ENCODE measurements at places on chromosomes 12 and 14. TPM values are rescaled to one million over a fixed set of nuclear protein-coding genes. Genes with fewer than 3 reads are reported as not detected.
A peak's percentile ranks its signal among the peaks of the same experiment; 100 is the strongest.

DNA sequence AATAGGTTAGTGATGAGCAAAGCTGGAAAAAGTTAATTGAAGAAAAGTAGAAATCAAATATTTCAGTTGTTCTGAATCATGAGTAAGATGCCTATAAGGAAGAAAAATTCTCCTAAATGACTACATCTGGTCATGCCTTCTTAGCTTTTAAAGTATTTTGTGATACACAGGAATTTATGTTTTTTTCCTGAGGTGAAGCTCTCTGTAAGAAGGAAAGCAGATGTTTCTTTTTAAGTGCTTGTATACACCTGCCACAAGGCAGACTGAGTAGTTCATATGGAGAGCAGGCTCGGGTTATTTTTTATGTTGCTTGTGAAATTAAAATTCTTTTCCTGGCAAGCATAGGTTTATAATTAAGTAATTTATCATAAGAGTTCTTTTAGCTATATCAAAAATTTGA, 275.2 kb downstream of the RAD51B start:
- DNase-seq = no peak

- DNase-seq = no peak
These were observed 211.8 kb downstream of the PPM1H start for GRCh38 chr12:62722971-62723680.

- no peak for DNase-seq
These were observed 57.0 kb upstream of the FKBP4 start for GRCh38 chr12:2737656-2738241.

- DNase-seq = no peak
These were observed 82.2 kb downstream of the EML1 start for GRCh38 chr14:99875421-99875820.

- DNase-seq = peak; percentile 54
These were observed 81.5 kb downstream of the DPF3 start for GRCh38 chr14:72812292-72812851.

DNA sequence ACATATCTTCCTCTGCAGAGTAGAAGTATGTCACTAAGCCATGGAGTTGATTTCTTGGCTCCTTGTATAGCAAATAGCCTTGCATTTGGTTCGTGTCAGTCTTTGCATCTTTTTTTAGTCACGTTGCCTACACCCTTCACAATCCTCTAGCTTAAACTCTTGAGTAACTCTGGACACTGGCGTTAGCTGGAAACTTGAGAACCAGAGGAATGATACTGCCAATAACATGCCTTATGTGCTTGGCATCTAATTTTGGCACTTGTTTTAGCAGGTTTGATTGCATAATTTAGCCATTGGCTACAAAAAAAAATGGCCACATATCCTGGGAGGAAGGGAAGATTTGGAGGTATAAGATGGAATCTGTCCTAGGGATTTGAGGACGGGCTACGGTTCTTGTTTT, 136.2 kb downstream of the ETV6 start:
- no peak for DNase-seq

DNA sequence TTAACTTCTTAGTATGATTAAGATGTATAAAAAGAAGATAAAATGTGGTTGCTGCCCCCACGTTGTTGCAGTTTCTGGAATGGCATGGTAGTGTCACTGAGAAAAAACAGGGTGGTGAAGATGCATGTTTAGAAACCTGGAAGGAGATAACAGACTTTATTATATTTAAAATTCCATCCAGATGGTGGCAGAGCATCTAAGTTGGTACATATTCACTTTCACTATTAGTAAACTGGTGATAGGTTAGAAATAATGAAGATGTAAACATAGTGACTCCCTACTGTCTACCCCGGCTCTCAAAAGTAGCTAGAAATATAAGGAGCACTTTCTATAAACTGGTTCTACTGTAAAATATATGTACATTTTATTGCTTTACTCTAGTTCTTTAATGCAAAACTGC, 279.3 kb downstream of the NPAS3 start:
- DNase-seq = no peak

GRCh38 chr12:93002293-93003054, 73.4 kb upstream of the EEA1 start:
- no peak for DNase-seq

DNA sequence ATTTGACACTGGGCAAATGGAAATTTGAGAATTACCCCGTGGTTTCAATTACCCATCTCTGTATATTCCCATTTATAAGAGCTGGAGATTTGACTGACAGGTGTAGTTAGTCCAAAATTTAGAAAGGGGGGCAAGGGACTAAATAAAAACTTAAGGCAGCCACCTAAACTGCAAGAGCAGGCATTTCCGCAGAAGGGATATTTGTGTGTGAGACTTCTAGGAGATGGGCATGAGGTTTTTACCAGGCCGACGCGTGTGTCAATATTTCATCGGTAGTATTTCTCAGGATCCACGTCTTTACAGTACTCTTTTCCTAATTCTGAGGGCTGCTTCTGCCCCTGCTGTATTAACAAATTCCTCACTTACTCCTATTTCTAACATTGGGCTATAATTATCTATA, 1.4 kb downstream of the FAR2 start:
- DNase-seq = no peak

DNA sequence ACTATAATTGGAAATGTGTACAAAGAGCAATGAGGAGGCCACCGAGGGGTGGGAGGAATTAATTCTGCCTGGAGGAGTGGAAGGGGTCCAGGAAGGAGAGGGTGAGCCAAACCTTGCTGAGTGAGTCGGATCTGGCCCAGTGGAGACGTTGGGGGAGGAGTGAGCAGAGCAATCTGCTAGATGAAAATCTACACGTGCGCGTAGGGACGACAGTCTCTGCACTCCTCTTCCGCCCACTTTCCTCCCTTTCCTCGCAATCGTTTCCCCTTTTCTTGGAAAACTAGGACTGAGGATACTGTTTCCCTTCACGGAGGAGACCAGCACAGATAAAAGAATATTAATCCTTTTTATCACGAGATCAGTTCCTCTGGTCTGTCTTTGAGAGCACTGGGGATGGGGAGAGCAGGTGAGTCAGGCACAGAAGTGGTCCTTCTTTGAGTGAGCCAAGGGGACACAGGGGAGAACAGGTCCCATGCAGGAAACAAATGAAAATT, 2.9 kb upstream of the NAB2 start:
- peak; percentile 49 for DNase-seq

- peak; percentile 24 for DNase-seq
These were observed 652 bp downstream of the BAZ1A start for GRCh38 chr14:34874386-34875030.

GRCh38 chr12:52895726-52896189, 9.1 kb downstream of the KRT8 start:
- no peak for DNase-seq

GRCh38 chr12:24109381-24110039, 160.0 kb upstream of the SOX5 start:
- DNase-seq = no peak

GRCh38 chr12:101238306-101238705, 28.3 kb upstream of the SLC5A8 start:
- DNase-seq = no peak

DNA sequence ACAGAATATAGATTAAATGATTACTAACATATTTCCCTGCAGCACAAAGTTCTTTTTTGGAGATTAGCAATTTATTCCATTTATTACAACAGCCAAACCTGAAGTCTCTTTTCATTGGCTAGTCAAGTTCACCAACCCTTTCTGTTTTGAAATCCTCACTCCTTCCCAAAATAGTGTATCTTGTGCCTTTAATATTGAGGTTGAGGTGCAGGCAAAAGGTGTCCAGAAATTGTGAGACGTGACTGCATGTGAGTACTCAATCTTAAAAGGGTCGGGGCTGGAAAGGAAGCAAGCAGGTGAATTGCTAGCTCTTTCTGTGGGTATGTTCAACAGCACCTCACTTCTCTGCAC, 11.1 kb upstream of the FOXN3 start:
- no peak for DNase-seq

DNA sequence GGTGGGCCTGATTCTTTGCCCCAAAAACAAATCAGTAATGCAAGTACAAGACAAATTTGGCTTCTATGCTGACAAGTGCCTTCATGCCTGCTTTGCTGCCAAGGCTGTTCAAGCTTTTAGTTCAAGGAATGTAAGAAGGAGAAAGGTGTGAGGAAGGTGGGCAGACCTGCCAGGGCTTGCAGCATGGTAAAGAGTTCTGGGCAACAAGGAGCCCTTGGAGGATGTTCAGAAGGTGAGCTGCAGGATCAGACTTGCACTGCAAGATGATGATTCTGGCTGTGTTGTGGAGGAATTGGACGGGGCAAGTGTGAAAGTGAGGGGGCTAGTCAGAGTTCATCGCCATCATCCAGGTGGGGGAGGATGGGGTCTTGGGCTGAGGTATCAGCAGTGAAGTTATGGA, 167.9 kb downstream of the NUAK1 start:
- DNase-seq = no peak

DNA sequence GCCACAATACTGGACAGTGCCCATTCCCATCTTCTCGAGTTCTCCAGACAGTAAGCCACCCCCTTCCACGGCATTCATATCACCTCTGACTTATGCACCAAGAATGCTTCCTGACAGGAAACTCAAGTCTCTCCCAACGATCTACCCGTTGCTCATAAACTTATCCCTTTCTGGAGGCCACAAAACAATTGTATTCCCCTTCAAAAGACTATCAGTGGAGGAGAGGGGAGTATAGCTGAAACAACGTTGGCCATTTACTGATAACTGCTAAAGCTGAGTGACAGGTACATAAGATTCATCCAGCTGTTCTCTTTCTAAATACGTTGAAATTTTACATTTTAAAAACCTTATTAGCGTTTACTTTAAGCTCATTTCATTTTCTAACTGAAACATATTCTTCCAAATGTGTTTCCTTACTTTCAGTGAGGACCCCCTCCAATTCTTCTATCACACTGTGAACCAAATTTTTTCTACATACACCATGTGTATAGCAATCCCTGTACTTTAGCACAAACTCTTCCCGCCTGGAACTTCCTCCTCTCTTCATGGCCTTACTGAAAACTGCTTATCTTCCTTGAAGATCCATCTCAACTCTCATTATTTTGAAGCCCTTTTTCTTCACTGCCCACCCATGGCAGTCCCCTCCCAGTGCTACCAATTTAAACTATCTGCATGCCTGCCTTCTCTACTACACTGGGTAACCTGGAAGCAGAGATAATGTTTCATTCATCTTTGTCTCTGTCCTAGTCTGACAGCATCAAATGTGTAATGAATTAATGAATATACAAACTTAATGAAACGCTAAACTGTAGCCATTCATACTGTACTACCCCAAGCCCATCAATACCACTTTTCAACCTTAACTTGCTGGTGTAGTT, 28.8 kb downstream of the ATXN2 start:
- no peak for DNase-seq

DNA sequence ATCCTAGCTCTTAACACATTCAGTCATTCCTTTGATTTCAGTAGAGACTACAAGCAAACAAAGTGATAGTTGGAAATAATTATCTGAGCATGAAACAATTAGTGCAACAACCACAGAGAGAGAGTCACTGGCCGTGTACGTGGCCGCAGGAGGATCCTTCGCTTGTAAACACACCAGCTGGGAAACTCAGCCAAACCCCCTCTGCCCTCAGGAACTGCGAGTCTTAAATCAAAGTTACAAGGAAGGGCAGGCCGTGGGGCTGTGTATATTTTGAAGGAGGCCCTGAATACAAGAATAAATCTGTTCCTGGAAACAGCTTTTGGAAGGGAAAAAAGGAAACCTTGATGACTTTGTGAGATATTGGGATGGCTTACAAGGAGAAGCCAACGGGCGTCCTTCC, 164.5 kb downstream of the ANO2 start:
- no peak for DNase-seq

DNA sequence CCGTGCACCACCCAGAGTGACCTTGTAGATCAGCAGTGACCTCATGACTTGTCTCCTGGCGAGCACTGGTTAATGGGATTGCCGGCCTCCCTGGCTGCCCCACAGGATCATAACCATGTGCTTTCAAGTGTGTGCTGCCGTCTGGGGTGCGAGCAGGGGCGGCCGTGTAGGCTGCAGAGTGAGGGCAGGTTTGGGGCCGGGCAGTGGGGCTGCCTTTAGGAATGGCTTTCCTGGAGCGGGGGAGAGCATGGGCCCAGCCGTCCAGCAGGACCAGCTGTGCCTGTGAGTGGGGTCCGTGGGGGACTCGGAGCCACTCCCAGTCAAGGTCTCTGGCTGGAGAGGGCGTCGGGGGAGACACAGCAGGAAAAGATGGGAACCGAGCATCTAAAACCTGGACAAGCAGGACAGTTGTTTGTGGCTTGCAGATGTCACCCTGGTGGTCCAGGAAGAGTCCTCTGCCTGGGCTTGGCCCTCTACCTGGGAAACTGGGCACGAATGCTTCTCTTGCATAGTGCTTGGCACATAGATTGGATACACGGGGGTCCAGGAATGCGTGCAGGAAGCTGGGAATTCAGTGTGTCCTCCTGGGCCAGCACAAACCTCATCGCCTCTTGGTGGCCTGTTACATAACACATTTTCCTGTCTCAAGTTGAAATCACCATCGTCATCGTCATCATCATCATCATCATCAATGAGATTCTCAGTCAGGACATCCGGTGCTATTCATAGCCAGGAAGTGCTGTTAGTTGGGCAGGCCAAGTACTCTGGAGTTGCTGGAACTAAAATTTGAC, 96.0 kb downstream of the ADGRD1 start:
- DNase-seq = no peak

- no peak for DNase-seq
These were observed 21.5 kb downstream of the PAX9 start for GRCh38 chr14:36683083-36683724.

DNA sequence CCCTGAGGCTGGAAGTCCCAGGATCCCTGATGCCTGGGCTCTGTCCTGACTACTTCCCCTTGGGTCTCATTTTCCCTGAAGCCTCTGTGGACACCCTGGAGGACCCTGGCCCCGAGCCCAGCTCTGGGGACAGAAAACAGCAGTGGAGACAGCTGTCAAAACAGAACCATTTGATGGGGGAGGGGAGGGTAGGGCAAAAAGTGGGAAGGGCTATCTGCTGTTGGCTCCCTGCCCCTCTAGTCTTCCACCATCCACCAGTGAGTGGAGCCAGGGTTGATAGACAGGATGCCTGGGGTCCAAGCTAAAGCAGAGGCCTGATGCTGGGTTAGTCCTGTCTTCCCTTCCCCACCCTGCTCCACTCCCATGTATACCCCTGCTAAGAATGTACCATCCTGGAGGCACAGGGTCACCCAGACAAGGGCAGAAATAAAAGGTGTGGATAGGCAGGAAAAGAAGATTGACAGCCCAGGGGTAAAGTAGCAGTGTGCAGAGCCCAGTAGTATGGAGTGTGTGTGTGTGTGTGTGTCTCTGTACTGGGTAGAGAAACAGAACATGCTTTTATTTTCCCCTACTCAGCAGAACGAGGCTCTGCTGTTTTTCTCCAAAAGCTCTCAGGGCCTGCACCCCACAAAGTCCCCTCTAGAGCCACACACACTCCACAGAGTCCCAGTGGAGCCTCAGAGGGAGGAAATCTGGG, 9.8 kb downstream of the ZNF385A start:
- DNase-seq = no peak

The TAS2R42 gene
- polyA plus RNA-seq = not detected

The TMCC3 gene
- polyA plus RNA-seq = 43.7 TPM

The STAB2 gene
- polyA plus RNA-seq = 0.97 TPM

The OAS2 gene
- 11.4 TPM for polyA plus RNA-seq

The PALS1 gene
- polyA plus RNA-seq = 131 TPM

The KRT3 gene
- polyA plus RNA-seq = not detected

The ING4 gene
- polyA plus RNA-seq = 119 TPM

The SMCO2 gene
- polyA plus RNA-seq = 0.77 TPM

The DTD2 gene
- 20.7 TPM for polyA plus RNA-seq

The C12orf60 gene
- 5.0 TPM for polyA plus RNA-seq

Measured in right renal pelvis (tissue), 4 donors.